MM.1S (cell line): ENCODE measurements at places on chromosomes 7 and 10.

- H3K36me3 ChIP-seq: no peaks in the 10 kb centered on the region
- no peak overlapping the region for H3K27ac ChIP-seq
- DNase-seq: no peak
- H3K27me3 ChIP-seq: no peaks in the 10 kb centered on the region
Observed at GRCh38 chr10:85900487-85900886, 466.1 kb downstream of the GRID1 start.

- H3K4me1 ChIP-seq: no peaks in the 10 kb centered on the region
- no peaks in the 10 kb centered on the region for H3K36me3 ChIP-seq
- H3K27me3 ChIP-seq: no peaks in the 10 kb centered on the region
- H3K27ac ChIP-seq: no peak overlapping the region
- H3K4me3 ChIP-seq: no peak overlapping the region
Observed at GRCh38 chr10:4639960-4640359, 186.0 kb upstream of the AKR1E2 start.

DNA sequence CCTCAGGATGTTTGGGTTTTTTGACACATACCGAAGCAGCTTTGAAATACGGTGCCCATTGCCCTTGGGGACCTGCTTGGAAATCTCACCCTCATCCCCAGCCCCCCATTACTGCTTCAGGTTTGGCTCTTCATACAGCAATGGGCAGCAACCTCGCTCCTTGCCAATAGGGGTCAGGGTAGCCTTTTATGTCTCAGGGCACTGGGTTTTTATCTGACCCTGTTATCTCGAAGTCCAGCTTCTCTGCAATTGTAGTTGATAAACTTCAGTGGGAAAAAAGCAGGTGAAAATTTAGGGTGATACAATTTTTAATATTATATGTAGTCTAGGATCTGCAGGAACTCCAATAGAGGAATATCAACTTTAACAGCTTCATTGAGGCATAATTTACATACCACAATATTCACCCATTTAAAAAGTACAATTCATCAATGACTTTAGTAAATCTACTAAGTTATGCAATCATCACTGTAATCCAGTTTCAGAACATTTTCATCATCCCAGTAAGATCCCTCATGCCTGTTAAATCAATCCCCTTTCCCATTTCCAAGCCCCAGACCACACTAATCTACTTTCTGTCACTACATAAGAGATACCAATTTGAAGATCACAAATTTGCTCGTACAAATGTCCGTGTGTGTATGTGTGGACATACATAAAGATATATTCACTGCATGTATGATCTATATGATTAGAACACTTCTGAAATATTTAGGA is 386.2 kb downstream of the KCNMA1 start:
- H3K4me1 ChIP-seq: peaks cover 2% of the 10 kb centered on the region; the same call in 1 of the 2 replicates
- no peaks in the 10 kb centered on the region for H3K36me3 ChIP-seq
- no peak overlapping the region for H3K4me3 ChIP-seq
- peak; percentile 52 for DNase-seq

DNA sequence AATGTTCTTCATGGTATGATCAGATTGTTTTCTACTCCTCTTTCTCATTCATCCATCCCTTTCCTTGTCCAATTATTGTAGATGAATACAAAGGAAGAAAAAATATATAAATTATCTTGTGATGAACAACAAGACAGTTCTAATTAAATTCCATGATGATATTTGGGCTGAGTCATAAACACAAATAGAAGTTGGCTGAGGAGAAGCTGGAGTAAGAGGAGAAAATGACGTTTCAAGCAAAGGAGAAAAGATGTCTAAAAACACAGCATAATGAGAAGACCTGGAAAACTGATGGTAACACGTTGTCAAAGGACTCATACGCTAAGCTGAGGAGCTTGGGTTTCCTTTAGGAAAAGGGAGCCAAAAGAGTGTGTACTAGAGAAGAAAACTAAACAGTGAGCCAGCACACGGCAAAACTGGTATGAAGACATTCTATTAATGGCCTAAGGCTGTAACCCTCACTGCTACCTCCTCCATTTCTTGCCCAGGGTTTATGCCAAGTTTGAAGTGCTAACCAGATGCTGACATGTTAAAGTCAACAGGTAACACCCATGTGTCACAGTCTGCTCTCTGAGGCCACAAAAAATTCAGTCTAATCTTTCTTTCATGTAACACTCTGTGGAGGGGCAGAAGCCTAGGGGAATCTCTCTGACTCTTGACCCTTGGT is 26.1 kb downstream of the ZFAND4 start:
- H3K36me3 ChIP-seq: no peaks in the 10 kb centered on the region
- H3K27ac ChIP-seq: no peak overlapping the region
- H3K4me3 ChIP-seq: no peak overlapping the region
- DNase-seq: no peak

DNA sequence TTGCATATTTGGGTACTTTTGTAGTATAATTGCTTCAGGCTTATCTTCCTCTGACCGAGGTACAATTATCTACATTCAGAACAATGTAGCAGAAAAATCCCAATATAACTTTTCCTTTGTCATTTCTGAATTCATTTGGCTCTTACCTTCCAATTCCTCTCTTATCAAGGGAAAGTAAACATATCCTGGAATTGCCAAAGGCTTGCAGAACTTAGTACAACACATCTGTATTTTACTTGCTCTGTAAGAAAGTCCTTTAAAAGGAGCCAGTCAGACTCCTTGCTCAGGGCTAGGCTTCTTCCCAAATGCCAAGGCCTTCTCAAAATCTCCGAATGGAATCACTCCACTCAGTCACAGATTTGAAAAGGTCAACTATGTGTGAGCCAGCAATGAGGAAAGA is 43.3 kb upstream of the ABCB4 start:
- no peaks in the 10 kb centered on the region for H3K27me3 ChIP-seq
- no peak overlapping the region for H3K27ac ChIP-seq
- H3K36me3 ChIP-seq: no peaks in the 10 kb centered on the region
- H3K4me3 ChIP-seq: no peak overlapping the region

DNA sequence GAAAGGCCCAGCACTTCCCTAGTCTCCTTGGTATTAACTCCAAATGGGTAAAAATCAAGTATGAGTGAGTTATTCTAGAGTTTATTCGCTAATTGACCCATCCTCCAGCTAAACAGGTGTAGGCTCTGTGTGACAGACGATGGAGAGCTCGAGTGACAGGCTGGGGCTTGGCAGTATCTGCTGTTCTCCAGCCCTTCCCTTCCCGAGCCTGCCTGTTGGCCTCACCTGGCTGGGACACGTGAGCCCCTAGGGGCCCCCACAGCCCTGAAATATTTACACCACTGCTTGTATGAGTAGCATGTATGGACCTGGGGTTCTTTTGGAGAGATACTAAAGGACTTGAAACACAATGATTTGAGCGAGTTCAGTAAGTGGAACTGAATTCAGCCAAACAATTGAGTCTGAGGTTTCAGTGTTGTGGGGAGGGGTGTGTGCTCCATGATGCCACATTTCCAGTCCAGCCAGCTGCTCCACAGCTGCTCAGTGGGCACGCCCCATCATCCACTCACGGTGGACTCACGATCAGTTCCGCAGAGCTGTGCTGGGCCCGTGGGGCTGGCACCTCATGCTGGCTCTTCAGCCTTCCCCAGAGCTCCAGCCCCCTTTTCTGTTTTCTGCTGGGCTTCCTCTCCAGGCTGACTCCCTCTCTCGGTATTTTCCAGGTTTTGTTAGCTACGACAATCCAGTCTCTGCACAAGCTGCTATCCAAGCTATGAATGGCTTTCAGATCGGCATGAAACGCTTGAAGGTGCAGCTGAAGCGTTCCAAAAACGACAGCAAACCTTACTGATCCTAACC is 283.0 kb downstream of the USP6NL start:
- H3K4me1 ChIP-seq: no peaks in the 10 kb centered on the region
- no peak for DNase-seq
- no peaks in the 10 kb centered on the region for H3K27me3 ChIP-seq
- H3K36me3 ChIP-seq: peaks cover 25% of the 10 kb centered on the region

GRCh38 chr7:158121441-158122045 is 466.1 kb downstream of the PTPRN2 start:
- H3K27ac ChIP-seq: no peak overlapping the region
- no peaks in the 10 kb centered on the region for H3K4me1 ChIP-seq
- no peak for DNase-seq
- H3K27me3 ChIP-seq: peaks cover 79% of the 10 kb centered on the region
- no peak overlapping the region for H3K4me3 ChIP-seq
- H3K36me3 ChIP-seq: no peaks in the 10 kb centered on the region

- H3K27me3 ChIP-seq: no peaks in the 10 kb centered on the region
- DNase-seq: no peak
- no peak within 1 kb of the TSS for H3K4me3 ChIP-seq
- H3K36me3 ChIP-seq: no peaks in the 10 kb centered on the region
Observed at GRCh38 chr7:139829025-139829774, at the start of gene TBXAS1. Gene TBXAS1, plus strand, starts transcription at chr7:139829264. Its CDS starts 127 bp downstream, at chr7:139829391.

- no peak overlapping the region for H3K4me3 ChIP-seq
- no peaks in the 10 kb centered on the region for H3K36me3 ChIP-seq
- peaks cover 84% of the 10 kb centered on the region for H3K27me3 ChIP-seq
- H3K4me1 ChIP-seq: peaks cover 7% of the 10 kb centered on the region; the same call in 1 of the 2 replicates
- DNase-seq: no peak
Observed at GRCh38 chr7:101167645-101168411, 2.5 kb upstream of the VGF start.

DNA sequence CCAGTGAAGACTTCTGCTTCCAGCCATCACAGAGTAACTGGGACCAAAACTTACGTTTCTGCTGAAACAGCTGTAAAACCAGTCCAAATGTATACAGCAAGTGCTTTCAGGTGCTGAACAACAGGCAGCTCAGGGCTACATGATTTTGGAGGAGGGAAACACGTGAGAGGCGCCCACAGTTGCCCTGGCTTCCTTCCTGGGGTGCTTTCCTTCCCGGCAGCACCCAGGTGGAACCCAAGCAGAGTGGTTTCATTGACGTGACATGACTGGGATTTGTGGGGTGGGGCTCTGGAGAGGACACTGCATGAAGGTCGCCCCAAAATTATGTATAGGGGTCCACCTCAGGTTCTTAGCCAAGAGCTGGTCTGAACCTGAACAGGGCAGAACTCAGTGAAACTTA is 34.2 kb downstream of the IL2RA start:
- no peaks in the 10 kb centered on the region for H3K4me1 ChIP-seq
- no peak overlapping the region for H3K27ac ChIP-seq
- H3K36me3 ChIP-seq: no peaks in the 10 kb centered on the region
- DNase-seq: no peak
- no peak overlapping the region for H3K4me3 ChIP-seq

- no peaks in the 10 kb centered on the region for H3K36me3 ChIP-seq
- no peaks in the 10 kb centered on the region; the same call in 1 of the 2 replicates for H3K4me1 ChIP-seq
- DNase-seq: no peak
- H3K27ac ChIP-seq: no peak overlapping the region
- no peaks in the 10 kb centered on the region for H3K27me3 ChIP-seq
Observed at GRCh38 chr7:141304291-141304690, 230.4 kb downstream of the TMEM178B start.

DNA sequence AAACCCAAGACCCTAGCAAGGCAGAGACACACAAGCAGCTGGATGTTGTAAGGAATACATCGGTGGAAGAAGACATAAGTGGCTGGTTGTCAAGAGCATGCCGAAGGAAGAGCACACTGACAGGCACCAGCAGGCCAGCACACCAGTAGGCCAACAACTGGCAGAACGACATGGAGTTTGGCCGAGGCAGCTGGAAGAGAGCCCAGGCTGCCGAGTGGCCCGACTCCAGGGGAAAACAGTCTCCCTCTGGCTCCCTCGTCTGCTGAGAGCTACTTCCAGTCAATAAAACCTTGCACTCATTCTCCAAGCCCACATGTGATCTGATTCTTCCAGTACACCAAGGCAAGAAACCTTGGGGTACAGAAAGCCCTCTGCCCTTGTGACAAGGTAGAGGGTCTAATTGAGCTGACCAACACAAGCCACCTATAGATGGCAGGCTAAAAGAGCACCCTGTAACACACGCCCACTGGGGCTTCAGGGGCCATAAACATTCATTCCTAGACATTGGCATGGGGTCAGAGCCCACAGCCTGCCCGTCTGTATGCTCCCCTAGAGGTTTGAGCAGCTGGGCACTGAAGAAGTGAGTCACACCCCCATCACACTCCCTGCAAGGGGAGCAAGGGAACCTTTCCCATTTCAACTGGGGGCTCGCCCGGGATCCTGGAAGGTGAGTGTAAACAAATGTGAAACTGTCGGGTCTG is 14.7 kb upstream of the TNS3 start:
- no peaks in the 10 kb centered on the region for H3K27me3 ChIP-seq
- no peaks in the 10 kb centered on the region for H3K36me3 ChIP-seq
- DNase-seq: no peak
- no peak overlapping the region for H3K4me3 ChIP-seq
- no peak overlapping the region for H3K27ac ChIP-seq

GRCh38 chr10:74855027-74855426 is 28.6 kb downstream of the KAT6B start:
- H3K36me3 ChIP-seq: no peaks in the 10 kb centered on the region
- H3K27me3 ChIP-seq: no peaks in the 10 kb centered on the region
- peak; percentile 37 for DNase-seq
- H3K4me1 ChIP-seq: peaks cover 15% of the 10 kb centered on the region
- H3K4me3 ChIP-seq: no peak overlapping the region

DNA sequence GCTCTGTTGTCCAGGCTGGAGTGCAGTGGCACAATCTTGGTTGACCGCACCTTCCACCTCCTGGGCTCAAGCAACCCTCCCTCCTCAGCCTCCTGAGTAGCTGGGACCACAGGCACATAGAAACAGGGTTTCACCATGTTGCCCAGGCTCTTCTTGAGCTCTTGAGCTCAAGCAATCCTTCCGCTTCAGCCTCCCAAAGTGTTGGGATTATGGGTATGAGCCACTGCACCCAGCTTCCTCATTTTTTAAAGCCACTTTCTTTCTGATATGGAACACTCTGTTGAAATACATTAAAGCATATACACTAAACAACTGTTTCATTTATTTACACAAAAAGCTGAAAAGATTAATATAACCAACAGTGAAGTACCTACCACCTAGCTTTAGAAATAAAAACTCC is 117.2 kb downstream of the CLEC2L start:
- H3K27ac ChIP-seq: no peak overlapping the region
- no peak for DNase-seq
- H3K36me3 ChIP-seq: no peaks in the 10 kb centered on the region
- no peaks in the 10 kb centered on the region for H3K4me1 ChIP-seq
- H3K4me3 ChIP-seq: no peak overlapping the region
- H3K27me3 ChIP-seq: no peaks in the 10 kb centered on the region

DNA sequence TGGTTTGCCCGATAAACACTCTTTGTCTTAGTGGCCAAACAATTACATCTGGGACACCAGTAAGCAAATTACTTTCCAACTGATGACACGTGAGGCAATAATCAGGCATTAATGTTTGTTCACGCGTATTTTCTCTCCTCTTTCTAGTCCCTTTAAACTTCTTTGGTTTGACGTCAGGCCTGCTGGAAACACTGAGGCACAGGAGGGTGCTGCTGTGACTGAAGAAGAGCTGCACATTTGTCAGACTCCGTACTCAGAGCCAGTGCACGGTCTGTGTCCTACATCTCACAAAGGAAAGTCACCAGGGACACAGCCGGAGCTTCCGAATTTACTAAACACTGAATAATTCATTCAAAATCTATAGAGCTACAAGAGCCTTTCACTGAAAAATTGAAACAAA is 57.6 kb upstream of the ANAPC16 start:
- no peak for DNase-seq
- no peak overlapping the region for H3K4me3 ChIP-seq
- no peak overlapping the region for H3K27ac ChIP-seq
- no peaks in the 10 kb centered on the region for H3K36me3 ChIP-seq

- no peaks in the 10 kb centered on the region for H3K4me1 ChIP-seq
- no peak overlapping the region for H3K4me3 ChIP-seq
- H3K36me3 ChIP-seq: no peaks in the 10 kb centered on the region
- DNase-seq: no peak
- peaks cover 20% of the 10 kb centered on the region for H3K27me3 ChIP-seq
Observed at GRCh38 chr10:6018422-6018821, 41.1 kb upstream of the IL15RA start.
